IMR-90 (cell line): ENCODE measurements at places on chromosomes 4 and X. TPM values are rescaled to one million over a fixed set of nuclear protein-coding genes. Genes with fewer than 3 reads are reported as not detected.

DNA sequence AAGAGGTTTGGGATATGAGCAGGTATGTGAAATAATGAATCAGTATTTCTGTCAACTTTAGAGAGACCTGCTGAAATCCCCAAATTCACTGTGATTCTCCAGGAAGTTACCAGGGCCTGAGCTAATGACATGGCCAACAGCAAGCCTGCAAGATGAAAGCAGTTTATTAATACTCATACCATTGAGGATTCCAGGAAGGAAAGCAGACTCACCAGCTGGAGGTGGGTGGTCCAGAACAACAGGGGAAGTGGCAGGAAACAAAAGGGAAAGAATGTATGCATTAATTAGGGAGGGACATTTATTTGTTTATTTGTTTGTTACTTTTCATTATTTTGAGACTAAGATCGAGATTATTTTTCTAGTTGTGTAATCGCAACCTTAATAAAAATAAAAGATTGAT lies 196.6 kb upstream of the AGA start:
- DNase-seq, result no peak

- DNase-seq, result peak; percentile 22
Measured at GRCh38 chrX:68997511-68997910, 167.7 kb downstream of the PJA1 start.

GRCh38 chrX:153864561-153865320 lies 21.2 kb downstream of the L1CAM start:
- DNase-seq, result no peak

GRCh38 chr4:103074744-103075434 lies 1.7 kb downstream of the SLC9B2 start:
- DNase-seq, result peak; percentile 52

The TRAM1L1 gene
- total RNA-seq, result 3.4 and 5.3 TPM in 2 replicates

The PPARGC1A gene
- under 0.01 TPM in 2 replicates for total RNA-seq
